ENCODE measurements at places on chromosomes 6 and 20.

- DNase-seq = no peak
Measured at GRCh38 chr6:168383062-168383854, 57.7 kb upstream of the SMOC2 start.

- DNase-seq = no peak
Measured at GRCh38 chr20:59811681-59812171, 121.7 kb downstream of the SYCP2 start.

- DNase-seq = no peak
Measured at GRCh38 chr20:32648761-32649650, 24.7 kb downstream of the C20orf203 start.

DNA sequence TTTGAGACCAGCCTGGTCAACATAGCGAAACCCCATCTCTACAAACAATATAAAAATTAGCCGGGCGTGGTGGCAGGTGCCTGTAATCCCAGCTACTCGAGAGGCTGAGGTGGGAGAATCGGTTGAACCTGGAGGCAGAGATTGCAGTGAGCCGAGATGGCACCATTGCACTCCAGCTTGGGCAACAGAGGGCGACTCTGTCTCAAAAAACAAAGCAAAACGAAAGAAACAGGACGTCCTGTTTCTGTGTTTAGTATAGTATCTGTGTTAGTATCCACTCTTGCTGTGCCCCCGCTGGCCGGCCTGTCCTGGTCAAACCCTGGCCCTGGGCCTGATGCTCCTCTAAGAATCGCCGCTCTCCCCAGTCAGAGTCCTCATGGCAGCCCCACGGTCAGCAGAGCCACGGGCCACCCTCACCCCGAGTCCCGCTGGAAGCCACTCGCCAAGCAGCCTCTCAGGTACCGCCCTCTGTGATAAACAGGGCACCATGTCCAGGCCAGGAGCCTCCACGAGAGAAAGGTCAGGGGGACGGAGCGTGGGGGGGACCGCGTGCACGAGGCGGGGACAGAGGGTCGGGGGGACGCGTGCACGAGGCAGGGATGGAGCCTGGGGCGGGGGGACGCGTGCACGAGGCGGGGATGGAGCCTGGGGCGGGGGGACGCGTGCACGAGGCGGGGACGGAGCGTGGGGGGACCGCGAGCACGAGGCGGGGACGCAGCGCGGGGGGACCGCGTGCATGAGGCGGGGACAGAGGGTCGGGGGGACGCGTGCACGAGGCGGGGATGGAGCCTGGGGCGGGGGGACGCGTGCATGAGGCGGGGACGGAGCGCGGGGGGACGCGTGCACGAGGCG, 384.5 kb downstream of the SMOC2 start:
- DNase-seq = no peak

All from effector CD4-positive, alpha-beta T cell (primary cell).